M059J (cell line): ENCODE measurements at places on chromosomes 7 and 10.

DNA sequence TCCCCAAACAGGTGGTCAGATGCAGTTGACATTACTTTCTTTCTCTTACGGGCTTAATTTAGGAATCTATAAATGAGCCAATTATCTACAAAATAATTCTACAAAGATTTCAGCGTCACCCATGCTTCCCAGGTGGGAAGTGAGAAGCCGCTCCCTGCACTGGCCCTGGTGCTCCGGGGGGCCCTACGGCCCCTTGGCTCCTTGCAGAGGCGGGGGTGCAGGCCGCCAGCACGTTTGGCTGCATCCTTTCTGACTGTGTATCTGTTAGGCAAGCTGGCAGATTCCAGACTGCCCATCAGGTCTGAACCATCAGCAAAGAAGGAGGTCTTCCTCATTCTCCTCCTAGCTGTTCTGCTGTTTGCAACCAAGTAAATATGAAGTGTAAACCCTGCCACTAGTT lies 16.3 kb downstream of the VWC2 start:
- no peak for DNase-seq

DNA sequence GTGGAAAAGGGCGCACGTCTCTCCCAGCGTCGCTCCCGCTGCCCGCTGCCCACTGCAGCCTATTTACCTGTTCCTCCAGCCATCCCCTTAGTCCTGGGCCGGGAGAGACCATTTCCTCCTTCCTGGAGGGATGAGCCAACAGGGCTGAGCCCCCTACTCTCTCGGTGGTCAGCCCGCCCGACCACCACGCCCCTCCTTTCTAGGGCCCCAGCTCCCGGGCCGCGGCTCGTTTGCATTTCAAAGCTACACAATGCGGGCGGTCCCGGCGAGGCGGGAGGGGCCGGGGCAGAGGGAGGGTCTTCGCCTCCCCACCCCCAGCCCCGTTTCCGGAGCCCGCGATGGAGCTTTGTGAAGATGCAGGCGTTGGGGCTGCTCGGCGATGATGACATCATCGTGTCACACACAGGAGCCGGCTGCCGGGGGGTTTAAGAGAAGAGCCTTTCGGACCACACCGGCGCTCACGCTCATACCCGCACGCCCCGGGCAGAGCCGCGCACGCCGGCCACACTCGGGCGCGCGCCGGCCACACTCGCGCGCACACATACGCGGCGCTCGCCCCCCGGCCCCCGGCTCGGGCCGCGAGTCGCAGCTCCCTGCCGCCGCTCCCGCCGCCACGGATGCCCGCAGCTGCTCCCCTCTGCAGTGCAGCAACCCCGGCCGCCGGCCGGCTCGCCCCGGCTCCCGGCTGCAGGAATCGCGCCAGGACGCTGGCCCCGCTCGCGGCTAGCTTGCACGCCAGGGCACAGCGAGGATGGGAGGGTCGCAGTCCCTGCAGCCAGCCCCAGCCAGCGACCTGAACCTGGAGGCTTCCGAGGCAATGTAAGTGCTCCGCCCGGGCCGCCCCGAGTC lies 107.7 kb upstream of the BTBD16 start:
- peak; percentile 48 for DNase-seq

DNA sequence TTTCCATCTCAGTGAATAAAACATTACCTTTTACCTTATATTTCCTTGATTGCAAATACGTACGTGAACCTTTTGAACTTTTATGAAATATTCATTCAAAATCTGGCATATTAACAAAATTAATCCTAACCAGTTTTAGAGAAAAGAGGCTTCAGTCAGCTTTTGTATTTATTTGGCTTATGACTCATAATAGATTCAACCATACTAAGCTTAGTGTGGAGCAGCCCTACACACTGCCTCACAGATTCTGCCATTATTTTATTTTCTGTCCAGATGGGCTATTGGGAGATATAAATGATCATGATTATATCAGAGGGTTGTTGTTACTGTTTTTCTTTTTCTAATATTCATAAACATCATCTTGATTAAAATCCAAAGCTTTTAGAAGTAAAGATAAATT lies 325.5 kb downstream of the GPR37 start:
- DNase-seq = peak; percentile 9

DNA sequence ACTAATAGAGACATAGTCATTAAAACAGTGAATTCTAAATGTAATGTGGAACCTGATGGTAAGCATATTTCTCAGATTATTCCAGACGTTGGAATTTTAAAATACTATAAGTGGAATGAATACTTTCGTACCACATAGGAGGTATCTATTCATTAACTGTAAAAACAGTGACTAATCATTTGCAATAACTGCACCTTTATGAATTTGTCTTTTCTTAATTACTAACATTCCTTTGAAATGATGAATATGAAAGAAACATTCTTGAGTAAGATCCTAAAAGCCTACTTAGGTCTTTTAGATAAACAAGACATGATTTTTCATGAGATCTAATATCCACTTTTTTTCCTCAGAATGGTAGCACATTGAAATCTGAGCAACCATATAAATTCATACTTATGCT lies 549.0 kb upstream of the LRRN3 start:
- DNase-seq = no peak

- no peak for DNase-seq
These were observed 93.2 kb downstream of the SVIL start for GRCh38 chr10:29541422-29542210.

DNA sequence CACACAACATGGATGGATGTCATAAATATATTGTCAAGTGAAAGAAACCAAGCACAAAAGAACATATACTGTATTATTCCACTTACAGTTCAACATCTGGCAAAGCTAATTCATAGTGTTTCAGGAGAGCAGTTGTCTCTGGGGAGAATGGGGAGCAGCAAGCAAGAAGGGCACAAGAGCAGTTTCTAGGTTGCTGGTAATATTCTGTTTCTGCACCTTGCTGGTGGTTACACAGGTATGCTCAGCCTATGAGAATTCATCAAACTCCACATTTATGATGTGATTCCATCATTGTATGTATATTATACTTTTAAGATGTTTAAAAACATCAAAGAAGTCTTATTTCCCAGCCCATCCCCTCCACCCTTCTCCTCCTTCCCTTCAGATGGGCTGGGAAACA lies 18.1 kb upstream of the PALS2 start:
- DNase-seq = no peak

DNA sequence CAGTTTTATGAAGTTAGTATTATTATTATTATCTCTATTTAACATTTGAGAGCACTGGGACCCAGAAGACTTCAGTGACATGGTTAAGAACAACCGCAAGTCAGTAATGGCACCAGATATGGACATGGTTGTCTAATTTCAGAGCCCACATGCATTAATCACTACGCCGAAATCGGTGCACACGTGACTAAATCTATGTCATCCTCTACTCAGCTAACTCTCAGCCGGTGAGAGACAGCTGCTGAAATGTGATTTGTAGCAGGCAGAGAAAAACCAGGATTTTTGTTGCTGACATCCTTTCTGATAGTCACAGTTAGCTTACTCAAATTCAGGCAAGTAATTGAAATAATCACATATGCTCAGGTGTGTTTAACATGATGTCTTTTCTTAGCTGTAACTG lies 127.7 kb downstream of the SPAG6 start:
- DNase-seq = no peak

- peak; percentile 24 for DNase-seq
These were observed 54.1 kb downstream of the HSPA12A start for GRCh38 chr10:116688241-116688711.

DNA sequence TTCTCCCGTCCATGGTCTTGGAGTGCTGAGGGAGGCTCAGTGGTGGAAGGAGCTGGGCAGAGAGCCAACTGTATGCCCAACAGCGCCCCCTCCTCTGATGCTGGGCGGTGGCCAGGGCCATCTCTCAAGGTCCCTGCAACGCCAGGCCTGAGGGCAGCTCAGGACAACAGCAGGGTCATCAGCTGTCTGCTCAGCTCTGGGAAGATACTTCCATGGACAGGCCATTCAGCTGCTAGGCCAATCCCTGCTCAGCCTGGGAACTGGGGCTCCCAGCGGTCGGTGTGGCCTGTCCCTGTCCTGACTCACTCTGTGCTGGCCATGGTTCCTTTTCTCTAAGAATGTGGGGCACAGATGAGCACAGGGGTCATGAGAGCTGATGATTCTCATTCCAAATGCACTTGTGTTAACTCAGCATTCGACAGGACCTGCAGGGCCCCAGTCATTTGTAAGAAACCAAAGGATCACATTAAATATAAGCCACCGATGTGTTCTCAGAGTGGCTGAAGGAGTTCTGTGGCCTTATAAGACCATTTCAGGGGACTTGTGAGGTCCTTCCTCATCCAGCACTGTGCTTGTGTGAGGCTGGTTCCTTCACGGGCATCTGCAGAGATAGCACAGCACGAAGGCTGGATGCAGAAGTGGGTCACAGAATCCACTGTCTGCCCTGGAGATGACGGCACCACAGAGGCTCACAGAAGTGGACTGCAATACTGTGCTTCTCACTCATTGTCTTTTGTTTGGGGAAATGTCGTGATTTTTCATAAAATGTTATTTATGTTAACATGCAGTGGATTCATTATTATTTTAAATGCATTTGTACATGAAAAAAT lies 73.0 kb downstream of the ADCY1 start:
- peak; percentile 53 for DNase-seq

- peak; percentile 29 for DNase-seq
These were observed 89.8 kb downstream of the CREM start for GRCh38 chr10:35216303-35216905.

DNA sequence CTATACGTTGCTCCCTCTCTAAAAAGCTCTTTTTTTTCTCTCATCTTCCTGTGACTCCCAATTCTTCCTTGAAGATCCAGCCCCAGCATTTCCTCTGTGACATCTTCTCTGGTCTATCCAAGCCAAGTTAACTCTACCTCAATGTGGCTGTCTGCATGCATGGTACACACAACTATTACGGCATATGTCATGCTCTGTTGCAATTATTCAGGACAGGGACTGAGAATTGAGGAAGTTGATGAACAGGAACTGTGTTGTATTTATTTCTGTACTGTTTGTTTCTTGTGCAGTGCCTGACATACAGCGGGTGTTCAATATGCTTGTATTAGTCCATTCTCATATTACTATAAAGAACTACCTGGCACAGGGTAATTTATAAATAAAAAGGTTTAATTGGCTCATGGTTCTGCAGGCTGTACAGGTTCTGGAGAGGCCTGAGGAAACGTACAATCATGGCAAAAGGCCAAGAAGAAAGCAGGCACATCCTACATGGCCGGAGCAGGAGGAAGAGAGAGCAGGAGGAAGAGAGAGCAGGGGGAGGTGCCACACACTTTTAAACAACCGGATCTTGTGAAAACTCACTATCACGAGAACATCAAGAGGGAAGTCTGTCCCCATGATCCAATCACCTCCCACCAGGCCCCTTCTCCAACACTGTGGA lies 6.3 kb downstream of the TRPV5 start:
- DNase-seq = no peak

GRCh38 chr10:130215151-130215930 lies 79.2 kb downstream of the GLRX3 start:
- no peak for DNase-seq
